ENCODE measurements at places on chromosomes 7 and 10.

GRCh38 chr7:137846827-137847567 is at the start of gene DGKI:
Gene DGKI (minus strand): TSS chr7:137846974.
- peak; percentile 23 for DNase-seq

DNA sequence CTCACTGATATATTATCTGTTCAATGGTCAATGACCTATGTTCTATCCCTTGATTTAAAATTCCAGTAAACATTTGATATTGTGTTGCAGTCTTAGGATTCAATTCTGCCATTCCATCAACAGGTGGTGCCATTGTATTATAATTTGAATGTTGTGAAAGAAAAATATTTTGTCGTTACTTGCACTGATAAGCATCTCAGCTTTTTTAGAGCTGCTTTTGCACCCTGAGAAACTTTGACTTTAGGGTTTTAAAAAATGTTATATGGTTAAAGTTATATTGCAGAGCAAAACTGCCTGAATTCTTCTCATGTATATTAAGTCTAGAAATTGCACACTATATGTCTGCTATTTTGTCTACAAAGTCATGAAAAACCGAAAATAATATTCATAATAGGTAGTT is 18.8 kb upstream of the MINDY3 start:
- peak; percentile 59 for DNase-seq

- peak; percentile 45 for DNase-seq
These were observed 11.8 kb upstream of the ACSL5 start for GRCh38 chr10:112361951-112362751.

GRCh38 chr10:6704896-6705295 is 124.8 kb upstream of the PRKCQ start:
- peak; percentile 28 for DNase-seq

DNA sequence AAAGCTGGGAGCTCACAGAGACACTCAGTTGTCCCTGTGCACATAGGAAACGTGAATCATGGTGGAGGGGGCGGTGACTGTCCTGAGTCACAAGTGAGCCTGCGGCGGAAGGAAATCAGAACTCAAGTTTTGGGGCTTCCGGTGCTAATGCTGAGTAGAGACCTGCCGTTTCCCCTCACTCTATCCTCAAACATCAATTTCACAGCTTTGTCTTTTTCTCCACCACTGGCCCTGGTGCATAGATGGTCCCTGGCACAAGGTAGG is 21.9 kb downstream of the ADCYAP1R1 start:
- peak; percentile 43 for DNase-seq

GRCh38 chr10:104337985-104338735 is at the start of gene ITPRIP:
Gene ITPRIP (minus strand): TSS chr10:104338465. CDS start chr10:104316051, 22,414 bp downstream.
- peak; percentile 81 for DNase-seq

DNA sequence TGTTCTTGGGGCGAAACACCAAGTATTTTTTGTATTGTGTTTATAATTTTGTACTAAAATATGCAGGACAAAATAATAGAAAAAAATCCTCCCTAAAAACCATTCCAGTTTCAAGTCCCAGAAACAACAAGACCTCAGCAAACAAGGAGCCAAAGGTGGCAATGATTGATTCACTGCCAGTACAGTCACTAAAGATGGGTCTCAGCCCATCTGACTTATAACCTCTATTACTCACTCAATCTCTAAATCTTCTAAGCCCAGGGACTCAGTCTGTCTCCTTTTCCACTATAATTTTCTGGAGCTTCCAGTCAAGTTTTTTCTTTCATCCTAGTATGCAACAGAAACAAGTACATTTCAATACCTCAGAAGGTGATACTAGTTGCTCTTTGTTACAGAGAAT is 33.3 kb downstream of the SNX13 start:
- DNase-seq: peak; percentile 7

DNA sequence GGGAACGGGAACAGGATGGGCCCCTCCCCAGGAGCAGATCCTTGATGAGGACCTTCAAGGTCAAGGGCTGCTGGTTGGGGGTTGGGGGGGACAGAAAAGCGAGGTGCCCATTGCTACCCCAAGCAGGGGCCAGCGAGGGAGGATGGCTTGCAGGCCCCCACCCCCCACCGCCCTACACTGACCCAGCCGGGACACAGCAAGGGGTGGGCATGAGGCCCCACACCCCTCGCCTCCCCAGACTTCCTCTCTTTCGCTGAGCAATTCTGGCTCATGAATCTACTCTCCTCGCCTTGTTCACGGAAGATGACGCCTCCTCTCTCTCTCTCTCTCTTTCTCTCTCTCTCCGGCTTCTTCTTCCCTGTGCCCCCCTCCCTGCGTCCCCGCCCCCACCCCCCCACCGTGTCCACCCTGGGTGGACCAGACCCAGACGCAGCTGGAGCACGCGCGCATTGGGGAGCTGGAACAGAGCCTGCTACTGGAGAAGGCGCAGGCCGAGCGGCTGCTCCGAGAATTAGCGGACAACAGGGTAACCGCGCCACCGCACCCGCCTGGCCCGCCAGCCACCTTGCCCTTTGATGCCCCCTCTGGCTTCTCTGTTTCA is 81.1 kb upstream of the GTF2IRD1 start:
- DNase-seq: no peak

- peak; percentile 53 for DNase-seq
These were observed 54.3 kb upstream of the CABCOCO1 start for GRCh38 chr10:61608255-61609033.

DNA sequence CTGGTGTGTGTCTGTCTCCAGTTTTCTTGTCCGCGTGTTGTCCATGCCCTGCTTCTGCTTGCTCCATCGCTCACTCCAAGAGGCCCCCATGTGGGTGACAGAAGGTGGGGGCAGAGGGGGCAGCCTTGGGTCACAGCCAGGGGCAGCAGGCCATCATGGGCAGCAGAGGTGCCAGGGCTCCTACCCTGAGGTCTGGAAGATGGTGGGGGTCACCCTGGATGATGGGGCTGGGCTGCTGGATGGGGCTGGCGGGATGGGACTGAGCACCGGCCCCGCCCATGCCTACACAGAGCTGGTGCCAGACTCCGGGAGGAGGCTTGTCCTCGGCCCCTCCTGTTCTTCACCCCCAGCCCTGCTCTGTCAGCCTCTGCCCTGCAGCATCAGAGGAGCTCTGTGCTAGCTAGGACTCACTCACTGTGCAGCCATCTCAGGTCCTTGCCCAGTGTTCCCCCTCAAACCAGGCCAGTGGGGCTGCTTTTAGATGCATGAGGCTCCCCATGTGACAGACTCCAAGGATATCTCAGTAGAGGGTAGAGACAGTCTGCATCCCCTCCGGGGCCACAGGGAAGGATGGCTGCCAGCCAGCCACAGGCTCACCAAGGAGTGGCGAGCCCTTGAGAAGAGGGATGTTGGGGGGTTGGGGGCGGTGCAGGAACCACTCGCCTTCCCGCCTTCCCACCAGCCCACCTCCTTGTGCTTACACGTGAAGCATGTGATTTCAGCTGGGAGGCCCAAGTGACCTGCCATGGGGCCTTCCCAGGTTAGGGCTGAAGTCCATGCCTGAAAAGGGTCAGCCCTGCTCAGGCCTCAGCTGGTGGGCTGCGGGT is 35.5 kb upstream of the PPIF start:
- no peak for DNase-seq

DNA sequence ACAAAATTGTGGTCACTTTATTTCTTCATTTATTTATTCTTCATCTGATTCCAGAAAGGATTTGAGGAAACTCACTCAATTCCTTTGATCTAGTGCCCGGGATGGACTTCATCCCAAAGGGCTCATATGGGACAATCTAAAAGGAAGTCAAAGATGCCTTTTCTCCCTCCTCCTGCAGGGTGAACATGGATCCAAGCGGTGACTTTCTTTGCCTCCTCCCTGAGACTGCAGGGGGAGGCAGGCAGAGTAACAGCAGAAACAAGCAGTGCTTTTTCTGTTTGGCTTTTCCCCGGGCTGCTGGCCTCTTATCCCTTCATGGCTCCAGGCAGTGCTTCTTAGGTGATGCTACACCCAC is 10.0 kb upstream of the DNMBP start:
- DNase-seq: peak; percentile 32

DNA sequence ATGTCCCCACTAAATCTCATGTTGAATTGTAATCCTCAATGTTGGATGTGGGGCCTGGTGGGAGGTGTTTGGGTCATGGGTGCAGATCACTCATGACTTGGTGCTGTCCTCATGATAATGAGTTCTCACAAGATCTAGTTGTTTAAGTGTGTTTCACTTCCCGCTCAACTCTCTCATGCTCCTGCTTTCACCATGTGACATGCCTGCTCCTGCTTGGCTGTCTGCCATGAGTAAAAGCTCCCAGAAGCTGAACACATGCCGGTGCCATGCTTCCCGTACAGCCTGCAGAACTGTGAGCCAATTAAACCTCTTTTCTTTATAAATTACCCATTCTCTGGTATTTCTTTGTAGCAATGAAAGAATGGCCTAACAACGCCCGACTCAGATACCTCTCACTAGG is 6.2 kb upstream of the PSTK start:
- DNase-seq: peak; percentile 33

Measured in foreskin fibroblast (primary cell).